ENCODE measurements at places on chromosomes 6 and 20. TPM values are rescaled to one million over a fixed set of nuclear protein-coding genes. Genes with fewer than 3 reads are reported as not detected.

Gene SIRPD
- total RNA-seq, result not detected

Gene ZFP57
- total RNA-seq, result not detected

Gene SLC24A3
- 4.4 TPM for total RNA-seq

Gene AIF1
- 17.3 TPM for total RNA-seq

Gene SYNE1
- total RNA-seq, result 49.4 TPM

All from transverse colon (tissue), 4 donors.